ENCODE measurements at places on chromosomes 5 and 9. TPM values are rescaled to one million over a fixed set of nuclear protein-coding genes. Genes with fewer than 3 reads are reported as not detected.

FCN1 gene
- total RNA-seq: not detected

BAAT gene
- total RNA-seq: not detected

TMEM171 gene
- 1.5 TPM for total RNA-seq

ERCC6L2 gene
- total RNA-seq: 51.1 TPM

GRCh38 chr9:110178281-110178680, 29.7 kb downstream of the C9orf152 start:
- DNase-seq: no peak

GRCh38 chr9:81474125-81474524, 215.2 kb downstream of the TLE1 start:
- DNase-seq: no peak

GRCh38 chr5:125398466-125398865, 652.0 kb upstream of the ZNF608 start:
- no peak for DNase-seq

- DNase-seq: peak; percentile 21
These were observed 50.3 kb downstream of the RAD50 start for GRCh38 chr5:132607095-132607494.

DNA sequence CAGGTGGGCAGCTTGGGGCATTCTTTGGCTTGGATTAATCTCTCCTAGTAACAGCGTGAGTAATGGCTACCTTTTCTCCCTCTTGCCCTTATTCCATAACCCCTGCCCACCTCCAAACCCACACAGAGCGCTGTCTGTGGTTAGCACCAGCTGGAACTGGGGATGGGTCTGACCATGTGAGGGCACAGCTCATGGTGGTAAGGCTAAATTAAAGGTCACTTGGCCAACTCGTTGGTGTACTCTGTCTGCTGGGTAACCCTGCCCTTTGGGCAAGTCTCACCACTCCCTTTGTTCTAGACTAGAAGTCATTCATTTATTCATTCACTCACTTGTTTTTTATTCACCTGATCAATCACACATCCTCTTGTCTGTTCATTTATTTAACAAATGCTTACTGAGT, 27.8 kb downstream of the PPARGC1B start:
- DNase-seq: no peak

- no peak for DNase-seq
These were observed 61.4 kb downstream of the FAM78A start for GRCh38 chr9:131214876-131215275.

DNA sequence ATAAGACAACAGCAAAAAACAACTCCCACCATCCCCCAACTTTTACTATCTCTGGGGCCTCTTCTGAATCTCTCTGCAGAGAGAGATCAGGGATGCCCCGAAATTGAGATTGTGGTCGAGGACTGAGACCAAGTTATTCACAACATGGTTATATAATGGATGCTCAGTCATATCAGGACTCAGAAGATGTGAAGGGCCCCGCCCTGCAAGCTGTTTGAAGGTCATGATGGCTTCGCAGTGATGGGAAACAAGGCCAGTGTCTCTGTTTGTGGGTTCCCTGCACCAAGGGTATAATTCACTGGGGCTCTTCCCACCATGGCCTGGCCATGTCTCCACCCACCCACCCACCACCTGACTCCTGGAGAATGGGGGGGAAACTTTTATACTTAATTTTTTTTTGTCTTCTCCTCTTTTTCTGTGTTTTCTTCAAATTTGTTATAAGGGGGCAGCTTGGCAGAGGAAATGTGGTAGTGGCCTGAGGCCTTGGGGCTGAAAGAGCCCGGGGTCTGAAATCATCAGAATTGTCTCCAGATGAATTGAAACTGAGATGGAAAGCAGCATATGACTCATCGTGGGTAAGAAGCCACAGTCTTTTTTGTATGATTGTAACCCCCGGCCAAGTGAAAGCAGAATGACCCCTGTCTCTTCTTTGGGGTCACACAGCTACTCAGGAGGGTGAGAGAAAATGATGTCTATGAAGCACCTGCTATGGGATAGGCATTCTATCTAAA, 15.0 kb upstream of the TEX48 start:
- DNase-seq: peak; percentile 58

- DNase-seq: no peak
These were observed 3.8 kb upstream of the SQSTM1 start for GRCh38 chr5:179816796-179817469.

- DNase-seq: no peak
These were observed 59.5 kb downstream of the NUDT12 start for GRCh38 chr5:103503066-103503465.
